ENCODE measurements at places on chromosomes 5 and 9.

DNA sequence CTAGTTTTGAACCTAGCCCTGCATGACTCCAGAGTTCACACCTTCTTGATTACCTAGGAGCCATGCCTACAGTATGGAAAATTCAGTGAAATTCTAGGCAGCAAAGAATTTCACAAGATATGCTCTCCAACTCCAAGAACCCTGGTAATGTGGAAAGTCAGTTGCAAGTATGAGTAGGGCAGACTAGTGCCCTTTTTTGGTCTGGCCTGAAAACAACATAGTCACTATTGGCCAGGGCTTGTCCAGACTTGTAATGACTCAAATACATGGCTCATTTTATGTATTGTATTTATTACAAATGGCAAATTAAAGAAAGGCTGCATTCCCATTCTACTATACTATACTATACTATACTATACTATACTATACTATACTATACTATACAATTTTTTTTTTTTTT, 160.4 kb downstream of the ESM1 start:
- DNase-seq: no peak

DNA sequence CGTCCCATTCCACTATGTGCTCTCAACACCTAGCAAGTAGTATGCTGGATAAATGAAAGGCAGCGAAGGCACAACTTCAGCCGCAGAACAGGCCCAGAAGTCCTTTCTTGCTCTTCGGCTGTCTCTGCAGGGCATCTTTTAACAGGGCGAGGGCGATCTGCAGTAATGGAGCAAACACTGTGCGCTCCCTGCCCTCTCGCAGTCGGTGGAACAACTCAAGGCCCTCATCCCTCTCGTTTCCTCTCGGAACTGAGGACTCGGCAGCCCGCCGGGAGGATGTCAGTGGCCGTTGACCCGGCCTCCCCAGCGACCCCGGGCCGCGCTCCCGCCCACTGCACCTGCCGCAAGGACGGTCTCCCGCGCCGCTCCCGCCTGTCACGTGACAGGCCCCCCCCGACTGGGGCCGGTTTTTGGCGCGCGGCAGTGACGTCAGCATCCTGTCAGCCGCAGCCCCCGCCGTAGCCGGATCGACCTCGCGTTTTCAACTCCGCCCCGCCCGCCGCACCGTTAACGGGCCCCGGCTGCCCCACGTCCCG, 1.1 kb downstream of the ZNF367 start:
- DNase-seq: peak; percentile 82

DNA sequence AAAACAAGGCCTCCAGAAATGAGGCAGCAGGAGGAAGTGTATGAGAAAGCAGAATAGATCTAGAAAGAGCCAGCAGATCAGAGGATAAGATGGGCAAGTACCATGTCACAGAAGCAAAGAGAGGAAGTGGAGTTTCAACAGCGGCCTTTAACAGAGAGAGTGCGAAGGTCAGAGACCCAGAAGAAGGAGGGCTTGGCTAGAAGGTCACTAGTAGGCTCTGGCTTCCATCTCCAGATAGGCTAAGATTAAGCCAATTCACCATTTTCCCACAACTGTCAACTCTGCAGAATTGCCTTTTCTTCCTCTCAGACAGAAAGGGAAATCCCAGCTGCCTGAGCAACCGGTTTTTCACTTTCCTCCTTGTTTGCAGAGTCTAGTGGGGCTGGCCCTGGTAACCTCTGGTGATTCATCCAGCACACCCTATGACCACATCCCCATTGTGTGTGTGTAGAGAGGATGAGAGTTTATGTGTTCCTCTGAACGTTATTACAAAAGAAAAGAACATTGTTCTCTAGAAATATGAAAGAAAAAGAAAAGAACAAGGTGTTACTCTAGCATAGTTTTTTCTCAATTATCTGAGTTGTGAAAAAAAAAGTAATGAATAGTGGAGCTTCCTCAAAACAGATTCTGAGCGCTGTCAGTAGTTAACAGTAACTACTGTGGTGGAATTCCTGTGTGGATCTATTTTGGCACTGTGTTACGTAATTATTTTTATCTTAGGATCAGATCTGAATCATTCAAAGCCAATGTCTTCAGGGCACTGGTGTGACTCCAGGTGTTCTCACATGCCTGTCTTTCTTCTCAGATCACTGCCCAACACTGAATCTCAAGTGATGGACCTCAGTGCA, 220.4 kb downstream of the ARRDC3 start:
- DNase-seq: no peak

DNA sequence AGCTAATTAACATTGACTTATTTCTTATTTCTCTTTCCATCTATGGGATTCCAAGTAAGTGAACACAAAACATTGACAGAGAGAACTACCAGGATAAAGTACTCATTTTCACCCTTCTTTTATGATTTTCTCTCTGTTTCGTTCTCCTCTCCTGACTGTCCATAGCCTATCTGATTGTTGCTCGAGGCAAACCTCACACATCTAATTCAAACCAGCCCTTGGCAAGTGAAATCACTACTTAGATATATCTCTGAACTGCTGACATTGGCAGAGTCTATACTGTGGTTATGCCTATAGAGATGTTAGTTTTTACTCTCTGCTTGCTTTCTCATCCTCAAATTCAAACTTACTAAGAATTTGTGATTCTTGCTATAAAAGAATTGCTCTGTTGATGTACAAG, 248.8 kb downstream of the ISL1 start:
- no peak for DNase-seq

DNA sequence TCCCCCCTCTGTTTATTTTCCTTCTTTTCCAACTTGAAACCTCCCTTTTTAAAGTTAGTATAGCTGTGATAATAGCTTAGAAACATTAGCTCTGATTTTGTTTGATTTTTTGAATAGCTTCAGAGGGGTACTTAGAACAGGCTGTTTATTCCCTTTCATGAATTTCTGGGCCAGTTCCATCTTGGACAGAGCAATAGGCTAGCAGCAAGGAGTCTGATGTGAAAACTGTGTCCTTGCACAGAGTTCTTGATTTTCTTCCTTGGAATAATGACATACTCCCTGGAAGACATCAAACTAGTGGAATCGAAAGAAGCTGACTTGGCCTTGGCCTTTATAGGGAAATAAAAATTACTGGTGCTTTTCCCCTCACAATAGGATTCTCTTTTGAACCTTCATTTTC, 32.9 kb downstream of the NTRK2 start:
- no peak for DNase-seq

- no peak for DNase-seq
Measured at GRCh38 chr9:19660019-19660418, 128.8 kb downstream of the SLC24A2 start.

DNA sequence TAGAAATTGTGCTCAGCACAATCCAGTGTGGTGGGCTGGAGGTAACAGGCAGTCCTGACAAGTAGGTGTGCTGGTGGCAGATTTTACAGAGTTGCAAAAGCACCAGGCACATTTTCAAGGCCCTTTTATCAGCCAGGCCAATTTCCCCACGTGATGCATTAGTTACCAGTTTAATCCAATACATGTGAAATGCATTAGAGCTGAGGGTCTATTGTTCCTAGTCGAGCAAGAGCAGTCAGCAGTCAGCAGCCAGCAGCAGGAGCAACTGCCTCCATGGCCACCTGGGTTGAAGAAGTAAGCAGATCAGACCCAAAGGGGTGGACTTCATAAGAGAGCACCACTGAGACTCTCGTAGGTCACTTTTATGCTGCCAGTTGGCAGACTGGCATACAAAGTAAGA, 76.7 kb downstream of the EPB41L4A start:
- DNase-seq: no peak

GRCh38 chr9:116048081-116048480, 105.5 kb upstream of the PAPPA start:
- no peak for DNase-seq

DNA sequence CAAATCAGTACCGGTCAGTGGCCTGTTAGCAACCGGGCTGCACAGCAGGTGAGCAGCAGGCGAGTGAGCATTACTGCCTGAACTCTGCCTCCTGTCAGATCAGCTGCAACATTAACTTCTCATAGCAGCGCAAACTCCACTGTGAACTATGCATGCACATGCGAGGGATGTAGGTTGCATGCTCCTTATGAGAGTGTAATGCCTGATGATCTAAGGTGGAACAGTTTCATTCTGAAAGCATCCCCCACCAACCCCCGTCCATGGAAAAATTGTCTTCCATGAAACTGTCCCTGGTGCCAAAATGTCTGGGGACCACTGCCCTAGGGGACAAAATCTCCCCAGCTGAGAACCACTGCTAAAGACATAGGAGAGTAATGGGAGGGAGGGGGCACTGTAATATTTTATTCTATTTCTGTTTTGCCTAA, 51.1 kb downstream of the P4HA2 start:
- DNase-seq: no peak

DNA sequence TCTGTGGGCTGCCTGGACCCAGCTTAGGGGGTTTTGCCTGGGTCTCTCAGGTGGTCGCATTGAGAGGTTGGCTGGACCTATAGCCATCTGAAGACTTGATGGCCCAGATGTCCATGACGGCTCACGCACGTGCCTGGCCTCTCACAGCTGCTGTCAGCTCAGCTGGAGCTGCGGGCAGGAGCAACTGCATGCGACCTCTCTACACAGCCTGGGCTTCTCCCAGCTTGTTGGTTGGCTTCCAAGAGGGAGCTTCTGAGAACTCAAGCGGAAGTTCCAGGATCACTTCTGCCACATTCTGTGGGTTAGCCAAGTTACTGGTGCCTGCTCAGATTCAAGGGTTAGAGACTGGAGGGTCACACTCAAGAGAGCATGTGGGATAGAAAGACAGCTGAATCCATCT, 99.2 kb downstream of the DAPK1 start:
- DNase-seq: peak; percentile 11

- no peak for DNase-seq
Measured at GRCh38 chr5:89187883-89188465, 305.0 kb upstream of the MEF2C start.
